ENCODE measurements at places on chromosomes 6 and 20.
A peak's percentile ranks its signal among the peaks of the same experiment; 100 is the strongest.

DNA sequence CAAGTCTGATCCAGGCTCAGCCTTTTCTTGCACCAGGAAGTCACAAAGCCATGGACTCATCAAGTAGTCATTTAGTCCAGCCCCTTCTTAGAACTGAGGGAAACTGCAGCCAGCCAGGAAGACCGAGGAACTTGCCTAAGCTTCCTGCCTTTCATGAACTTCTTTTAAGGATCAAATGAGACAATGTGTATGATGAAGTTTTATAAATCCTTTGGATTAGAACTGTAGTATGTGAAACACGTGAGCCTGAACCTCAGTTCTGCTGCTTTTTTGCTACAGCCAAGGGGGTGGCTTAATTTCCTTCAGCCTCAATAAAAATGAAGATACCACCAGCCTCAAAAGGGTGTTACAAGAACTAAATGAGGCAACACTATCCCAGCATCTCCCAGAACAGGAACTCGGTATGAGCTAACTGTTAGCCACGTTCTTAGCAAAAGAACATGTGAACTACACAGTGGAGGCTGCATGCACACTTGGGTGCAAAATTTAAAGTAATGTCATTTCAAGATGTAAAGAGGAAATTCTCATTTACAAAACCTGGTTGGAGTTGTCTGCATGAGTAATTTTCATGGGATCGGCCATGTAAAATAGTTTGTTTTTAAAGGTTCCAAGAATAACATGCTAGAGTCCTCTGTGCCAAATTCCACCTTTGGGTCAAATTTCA, 76.0 kb upstream of the TBC1D7 start:
- DNase-seq: peak; percentile 72

GRCh38 chr6:17012421-17013225, 89.2 kb upstream of the STMND1 start:
- no peak for DNase-seq

GRCh38 chr6:150142670-150143515, at the start of gene PPP1R14C:
Gene PPP1R14C (plus strand): TSS chr6:150143044. CDS start chr6:150143193, 149 bp downstream.
- DNase-seq: peak; percentile 45

DNA sequence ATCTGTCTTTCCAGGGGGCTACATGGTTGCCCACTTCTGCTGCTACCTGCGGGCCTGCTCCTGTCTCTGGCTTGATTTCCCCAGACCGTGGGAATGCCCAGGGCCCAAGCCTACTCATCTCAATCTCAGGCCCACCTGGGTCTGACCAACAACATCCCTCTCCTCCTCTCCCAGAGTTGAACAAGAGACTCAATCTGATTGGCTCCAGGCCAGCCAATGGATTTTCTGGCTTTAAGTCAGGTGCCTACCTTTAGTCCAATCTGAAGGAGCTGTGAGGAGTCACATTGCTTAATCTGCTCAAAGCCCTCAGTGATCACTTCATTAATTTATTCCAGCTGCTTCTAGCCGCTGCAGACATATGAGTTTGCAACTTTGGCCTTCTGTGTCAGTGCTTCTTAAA, 162.4 kb upstream of the KCNG1 start:
- DNase-seq: peak; percentile 14

DNA sequence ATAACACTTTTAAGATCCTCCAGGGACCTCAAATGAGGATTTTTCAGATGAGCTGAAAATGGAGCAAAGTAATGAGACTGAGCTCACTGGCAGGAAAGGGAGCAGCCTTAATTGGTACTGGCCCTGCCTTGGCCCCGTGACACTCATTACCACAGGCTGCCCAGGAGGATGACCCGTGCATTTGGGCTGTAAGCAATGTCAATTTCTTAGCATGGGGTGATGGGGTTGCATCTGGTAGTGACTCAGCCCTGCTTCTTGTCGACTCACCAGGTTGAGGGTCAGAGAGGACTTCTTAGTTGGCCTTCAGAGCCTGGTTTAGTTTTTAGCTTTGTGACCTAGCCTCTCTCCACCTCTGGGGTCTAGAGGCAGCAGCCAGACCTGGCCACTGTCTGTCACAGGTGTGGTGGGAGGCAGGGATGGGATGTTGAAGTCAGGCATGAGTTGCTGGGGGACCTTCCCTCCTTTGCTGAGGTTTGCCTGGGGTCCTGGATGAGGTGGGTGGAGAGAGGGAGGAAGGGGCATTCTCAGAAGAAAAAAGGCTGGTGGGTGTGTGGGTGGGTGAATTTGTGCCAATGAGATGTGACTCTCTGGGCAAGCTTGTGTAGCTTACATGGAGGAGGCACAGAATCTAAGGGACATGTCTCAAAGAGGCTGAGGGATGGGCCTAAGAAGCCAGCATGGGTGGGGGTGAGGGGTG, 25.9 kb upstream of the EPB41L1 start:
- DNase-seq: peak; percentile 93

DNA sequence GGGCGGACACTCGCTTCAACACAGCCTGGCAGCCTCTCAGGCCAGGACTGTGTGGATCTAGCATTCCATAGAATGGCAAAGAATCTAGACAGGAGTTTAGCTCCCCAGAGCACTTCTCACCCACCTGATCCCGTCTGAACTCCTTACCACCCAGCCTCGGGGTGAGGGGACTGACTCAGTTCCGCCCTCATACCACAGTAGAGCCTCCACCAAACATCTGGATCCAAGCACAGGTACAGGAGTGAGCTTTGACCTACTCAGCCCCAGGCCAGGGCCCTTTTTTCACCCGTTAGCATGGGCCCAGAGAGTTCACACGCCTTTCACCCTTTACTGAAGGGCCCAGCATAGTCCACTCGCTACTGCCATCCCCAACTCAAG, 715 bp downstream of the PSMF1 start:
- DNase-seq: no peak

- DNase-seq: no peak
These were observed 161.9 kb downstream of the FARS2 start for GRCh38 chr6:5423251-5423650.

All from AG08395 (cell line).